ENCODE measurements at places on chromosomes 12 and 14. TPM values are rescaled to one million over a fixed set of nuclear protein-coding genes. Genes with fewer than 3 reads are reported as not detected.

The ALX1 gene
- 4.7 TPM for total RNA-seq

The ZNF641 gene
- total RNA-seq, result 9.4 TPM

The KCNJ8 gene
- total RNA-seq, result 0.73 TPM

The PTPN21 gene
- 21.5 TPM for total RNA-seq

The ZDHHC22 gene
- 1.9 TPM for total RNA-seq

The GRIN2B gene
- 3.2 TPM for total RNA-seq

The KLHDC1 gene
- 0.35 TPM for total RNA-seq

The KLRC4 gene
- not detected for total RNA-seq

The OTX2 gene
- 329 TPM for total RNA-seq

DNA sequence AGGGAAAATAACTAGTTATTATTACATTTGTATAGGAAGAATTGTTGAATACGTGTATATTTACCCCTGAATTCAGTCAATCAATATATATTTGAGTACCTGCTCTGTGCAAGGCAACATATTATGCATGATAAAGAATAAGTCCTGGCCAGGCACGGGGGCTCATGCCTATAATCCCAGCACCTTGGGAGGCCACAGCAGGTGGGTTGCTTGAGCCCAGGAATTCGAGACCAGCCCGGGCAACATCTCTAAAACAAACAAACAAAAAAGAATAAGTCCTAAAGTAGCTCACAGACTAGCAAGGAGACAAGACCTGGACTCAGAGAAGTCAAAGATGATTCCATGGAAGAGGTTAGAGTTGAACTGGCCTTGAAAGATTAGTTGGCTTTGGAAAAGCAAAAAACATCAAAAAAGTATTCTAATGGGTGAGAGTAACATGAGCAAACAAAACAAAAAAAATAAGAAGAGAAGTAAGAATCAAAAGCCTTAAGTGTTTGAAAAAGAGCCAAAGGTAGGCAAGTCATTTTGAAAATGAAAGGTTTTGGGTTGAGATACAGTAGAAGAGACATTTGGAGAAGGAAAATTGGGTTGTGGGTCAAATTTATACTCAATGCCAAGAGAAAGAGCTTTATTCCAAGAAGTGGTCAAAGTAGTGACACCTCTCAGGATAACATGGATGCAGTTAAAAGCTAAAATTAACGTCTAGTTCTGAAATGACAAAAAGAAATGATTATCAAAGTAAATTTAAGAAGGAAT is 115.2 kb upstream of the BCAT1 start:
- peak; percentile 69 for DNase-seq
- H3K4me3 ChIP-seq, result peak overlapping the region; percentile 38
- no peaks in the 10 kb centered on the region for H3K27me3 ChIP-seq
- H3K4me1 ChIP-seq, result no peaks in the 10 kb centered on the region

DNA sequence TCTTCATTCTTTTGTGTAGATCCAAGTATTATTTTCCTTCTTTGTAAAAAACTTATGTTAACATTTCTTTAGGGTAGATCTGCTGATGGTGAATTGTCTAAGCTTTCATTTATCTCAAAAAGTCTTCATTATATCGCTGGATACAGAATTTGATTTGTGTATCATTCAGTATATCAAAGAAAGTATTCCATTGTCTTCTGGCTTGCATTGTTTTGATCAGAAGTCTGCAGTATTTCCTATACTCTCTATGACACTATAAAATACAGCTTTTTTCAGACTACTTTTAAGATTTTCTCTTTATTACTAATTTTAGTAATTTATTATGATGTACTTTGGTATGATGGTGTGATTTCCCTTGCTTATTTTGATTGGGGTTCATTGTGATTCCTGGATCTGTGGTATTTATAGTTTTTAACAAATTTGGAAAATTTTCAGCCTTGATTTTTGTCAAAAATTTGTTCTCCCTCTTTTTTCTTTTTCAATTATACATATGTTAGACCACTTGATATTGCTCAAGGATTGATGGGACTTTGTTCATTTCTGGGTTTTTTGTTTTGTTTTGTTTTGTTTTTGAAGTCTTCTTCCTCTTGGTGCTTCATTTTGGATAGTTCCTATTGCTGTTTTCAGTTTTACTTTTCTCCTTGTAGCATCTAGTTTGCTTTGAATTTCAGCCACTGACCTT is 176.5 kb downstream of the ZFP36L1 start:
- no peak for DNase-seq
- H3K27ac ChIP-seq, result no peak overlapping the region
- no peaks in the 10 kb centered on the region for H3K36me3 ChIP-seq

- H3K27me3 ChIP-seq, result no peaks in the 10 kb centered on the region
- H3K4me1 ChIP-seq, result no peaks in the 10 kb centered on the region
- H3K27ac ChIP-seq, result no peak overlapping the region
- H3K36me3 ChIP-seq, result peaks cover 72% of the 10 kb centered on the region
- H3K4me3 ChIP-seq, result no peak overlapping the region
- DNase-seq, result no peak
Measured at GRCh38 chr12:132069336-132069985, 74.7 kb downstream of the DDX51 start.

DNA sequence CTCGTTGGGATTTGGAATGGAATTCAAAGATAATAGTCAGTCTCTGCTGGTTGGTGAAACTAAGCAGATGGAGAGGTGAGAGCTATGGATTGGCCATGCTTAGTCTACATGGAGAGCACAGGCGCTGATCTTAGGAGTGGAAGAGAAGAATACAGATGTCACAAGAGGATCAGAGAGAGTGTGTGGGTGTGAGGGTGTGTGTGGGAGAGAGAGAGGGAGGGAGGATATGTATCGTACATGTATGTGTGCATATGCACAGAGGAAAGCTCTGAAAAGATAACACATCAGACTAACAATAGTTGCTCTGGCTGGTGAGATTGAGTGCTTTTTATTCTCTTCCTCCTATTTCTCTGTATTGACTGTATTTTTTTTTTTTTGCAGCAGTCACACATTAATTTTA is 686.2 kb upstream of the TBX3 start:
- peaks cover 63% of the 10 kb centered on the region for H3K27me3 ChIP-seq
- H3K4me3 ChIP-seq, result no peak overlapping the region
- H3K36me3 ChIP-seq, result no peaks in the 10 kb centered on the region
- DNase-seq, result no peak
- peaks cover 2% of the 10 kb centered on the region for H3K4me1 ChIP-seq

DNA sequence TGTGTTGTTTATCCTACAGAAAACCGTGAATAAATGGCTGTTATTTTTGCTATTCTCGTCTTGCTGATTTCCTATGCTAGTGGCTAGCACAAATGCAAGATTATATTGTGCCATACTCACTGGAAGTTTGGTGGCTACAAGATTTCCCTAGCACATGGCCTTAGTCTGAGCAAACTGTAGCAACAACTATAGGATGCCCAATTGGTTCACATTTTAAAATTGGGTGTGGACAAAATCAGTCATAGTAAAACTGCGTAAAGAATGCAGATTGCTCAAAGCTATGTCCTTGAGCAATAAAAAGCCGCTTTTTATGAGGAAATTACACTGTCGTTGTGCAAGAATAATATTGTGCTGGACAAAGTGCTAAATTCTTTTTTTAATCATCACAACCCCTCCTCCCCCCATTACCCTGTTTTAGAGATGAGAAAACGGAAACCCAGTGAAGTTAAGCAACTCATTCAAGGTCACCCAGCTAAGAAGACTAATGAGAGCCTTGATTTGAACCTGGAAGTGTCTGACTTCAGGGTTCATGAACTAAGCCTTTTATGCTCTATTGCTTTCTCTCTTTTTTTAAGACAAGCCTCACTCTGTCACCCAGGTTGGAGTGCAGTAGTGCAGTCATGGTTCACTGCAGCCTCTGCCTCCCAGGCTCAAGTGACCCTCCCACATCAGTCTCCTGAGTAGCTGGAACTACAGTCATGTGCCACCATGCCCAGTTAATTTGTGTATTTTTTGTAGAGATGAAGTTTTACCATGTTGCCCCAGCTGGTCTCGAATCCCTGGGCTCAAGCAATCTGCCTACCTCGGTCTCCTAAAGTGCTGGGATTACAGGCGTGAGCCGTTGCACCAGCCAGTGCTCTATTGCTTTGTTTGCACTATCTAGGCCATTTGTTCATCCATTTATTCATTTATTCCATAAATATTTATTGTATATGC is 73.6 kb downstream of the SRGAP1 start:
- H3K4me1 ChIP-seq, result no peaks in the 10 kb centered on the region
- no peak overlapping the region for H3K4me3 ChIP-seq
- no peak for DNase-seq
- H3K27ac ChIP-seq, result peak overlapping the region; percentile 42
- H3K27me3 ChIP-seq, result no peaks in the 10 kb centered on the region
- H3K36me3 ChIP-seq, result no peaks in the 10 kb centered on the region

- H3K36me3 ChIP-seq, result no peaks in the 10 kb centered on the region
- H3K27ac ChIP-seq, result no peak overlapping the region
- DNase-seq, result peak; percentile 30
- H3K4me3 ChIP-seq, result no peak overlapping the region
- H3K4me1 ChIP-seq, result no peaks in the 10 kb centered on the region
- peaks cover 76% of the 10 kb centered on the region for H3K27me3 ChIP-seq
Measured at GRCh38 chr12:112852127-112852526, 54.6 kb upstream of the OAS1 start.

DNA sequence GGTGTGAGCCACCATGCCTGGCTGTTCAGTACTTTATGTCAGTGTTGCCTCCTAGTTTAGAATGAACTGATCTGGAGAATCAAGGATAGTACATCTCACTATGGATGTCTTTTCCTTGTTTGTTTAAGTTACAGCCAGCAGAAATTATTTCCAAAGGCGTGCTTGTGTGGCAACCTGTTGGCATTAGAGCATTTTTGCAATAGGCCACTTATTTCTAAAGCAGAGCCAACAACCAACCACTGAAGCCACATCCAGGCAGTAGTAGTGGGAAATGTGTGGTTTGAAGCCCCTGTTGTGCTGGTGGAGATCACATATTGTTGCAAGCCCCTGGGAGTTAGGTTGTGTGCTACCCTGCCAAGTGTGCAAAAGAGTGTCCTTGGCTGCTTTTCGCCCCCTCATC is 3.7 kb downstream of the ANO6 start:
- H3K27ac ChIP-seq, result no peak overlapping the region
- DNase-seq, result no peak
- peak overlapping the region; percentile 16 for H3K4me3 ChIP-seq

- H3K27ac ChIP-seq, result no peak overlapping the region
- peaks cover 4% of the 10 kb centered on the region for H3K4me1 ChIP-seq
- no peak for DNase-seq
- H3K4me3 ChIP-seq, result no peak overlapping the region
- no peaks in the 10 kb centered on the region for H3K27me3 ChIP-seq
Measured at GRCh38 chr12:96878704-96879103, 28.4 kb upstream of the NEDD1 start.

DNA sequence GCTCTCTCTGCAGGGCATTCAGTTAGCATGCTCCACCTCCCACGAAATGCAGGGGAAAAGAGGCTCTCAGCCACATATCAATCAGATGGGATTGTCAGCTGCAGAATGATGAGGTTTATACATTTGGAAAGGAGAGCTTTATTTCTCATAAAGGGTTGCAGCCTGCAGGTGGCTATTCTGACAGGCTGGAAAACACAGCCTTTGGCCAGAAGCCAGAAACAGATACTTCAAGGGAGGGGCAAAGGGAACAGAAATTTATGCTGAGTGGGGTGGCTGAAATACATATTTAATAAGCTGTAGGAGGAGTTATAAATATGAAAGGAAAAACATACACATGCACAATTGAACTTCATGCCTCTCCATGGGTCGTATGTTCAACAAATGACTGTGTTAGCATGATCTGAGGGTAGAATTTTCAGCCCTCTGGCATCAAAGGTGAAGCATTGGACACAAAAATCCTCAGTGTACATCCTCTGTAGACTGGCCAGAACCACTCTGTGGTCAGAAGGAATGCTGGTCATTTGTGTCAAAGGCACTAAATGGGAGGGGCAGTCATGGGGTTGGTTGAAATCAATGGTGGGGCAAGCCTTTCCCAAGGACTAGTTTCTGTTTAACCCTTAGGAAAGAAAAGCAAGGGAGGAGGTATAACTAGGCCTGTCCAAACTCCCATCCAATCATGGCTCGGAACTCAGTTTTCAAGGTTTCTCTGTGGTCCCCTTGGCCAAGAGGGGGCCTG is 62.4 kb downstream of the TMX1 start:
- DNase-seq, result no peak
- H3K4me1 ChIP-seq, result no peaks in the 10 kb centered on the region
- H3K4me3 ChIP-seq, result no peak overlapping the region
- no peaks in the 10 kb centered on the region for H3K27me3 ChIP-seq
- H3K36me3 ChIP-seq, result no peaks in the 10 kb centered on the region

- H3K4me1 ChIP-seq, result no peaks in the 10 kb centered on the region
- DNase-seq, result no peak
Measured at GRCh38 chr12:76836633-76837032, 42.2 kb downstream of the CSRP2 start.

- H3K4me3 ChIP-seq, result peak overlapping the region; percentile 93
- no peak overlapping the region for H3K27ac ChIP-seq
Measured at GRCh38 chr14:94771906-94772490, 2.1 kb upstream of the GSC start.

DNA sequence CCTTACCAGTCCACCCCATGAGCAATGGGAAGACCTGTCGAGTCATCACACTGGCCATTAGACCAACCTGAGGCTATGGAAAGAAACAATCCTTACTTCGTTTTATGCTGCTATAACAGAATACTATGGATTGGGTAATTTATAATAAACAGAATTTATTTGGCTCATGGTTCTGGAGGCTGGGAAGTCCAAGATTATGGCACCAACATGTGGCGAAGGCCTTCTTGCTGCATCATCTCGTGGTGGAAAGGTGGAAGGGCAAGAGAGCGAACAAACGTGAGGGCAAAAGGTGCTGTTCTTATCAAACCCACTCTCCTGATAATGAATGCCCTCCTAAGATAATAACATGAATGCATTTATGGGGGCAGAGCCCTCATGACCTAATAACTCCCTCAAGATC is 9.6 kb upstream of the SPTB start:
- H3K4me3 ChIP-seq, result no peak overlapping the region
- no peak overlapping the region for H3K27ac ChIP-seq
- DNase-seq, result no peak
- no peaks in the 10 kb centered on the region for H3K36me3 ChIP-seq
- H3K4me1 ChIP-seq, result no peaks in the 10 kb centered on the region
- peaks cover 24% of the 10 kb centered on the region for H3K27me3 ChIP-seq

- DNase-seq, result no peak
- H3K4me3 ChIP-seq, result no peak overlapping the region
- H3K36me3 ChIP-seq, result peaks cover 95% of the 10 kb centered on the region
- H3K27ac ChIP-seq, result no peak overlapping the region
- no peaks in the 10 kb centered on the region for H3K27me3 ChIP-seq
Measured at GRCh38 chr14:55641954-55642353, 61.9 kb downstream of the KTN1 start.

DNA sequence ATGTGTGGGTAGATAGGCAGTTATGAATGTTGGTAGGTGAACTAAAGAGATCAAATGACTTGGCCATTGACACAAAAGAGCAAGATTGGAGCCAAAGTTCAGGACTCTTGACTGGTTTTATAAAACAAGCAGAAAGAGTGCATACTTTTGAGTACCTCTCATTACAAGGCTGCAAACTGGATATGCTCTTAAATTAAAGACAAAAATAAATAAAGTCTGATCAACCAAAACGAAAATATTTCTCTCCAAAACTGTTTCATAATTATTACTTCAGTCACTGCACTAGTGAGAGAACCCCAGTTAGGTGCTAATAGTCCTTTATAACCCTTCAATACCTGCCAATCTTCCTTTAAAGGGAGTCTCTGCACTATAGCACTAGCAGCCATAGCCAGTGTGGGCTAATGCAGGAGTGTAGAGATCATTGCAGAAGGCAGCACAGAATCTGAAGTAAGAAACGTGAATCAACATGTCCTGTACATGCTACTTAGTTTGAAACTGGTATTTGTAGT is 147.1 kb downstream of the FOXA1 start:
- no peaks in the 10 kb centered on the region for H3K36me3 ChIP-seq
- no peak overlapping the region for H3K4me3 ChIP-seq
- no peak for DNase-seq
- H3K4me1 ChIP-seq, result no peaks in the 10 kb centered on the region

GRCh38 chr14:63182968-63183367 is 21.3 kb upstream of the RHOJ start:
- DNase-seq, result no peak
- H3K27me3 ChIP-seq, result no peaks in the 10 kb centered on the region
- no peak overlapping the region for H3K4me3 ChIP-seq
- H3K4me1 ChIP-seq, result no peaks in the 10 kb centered on the region
